NB4 (cell line): ENCODE measurements at places on chromosomes 6 and 20.

DNA sequence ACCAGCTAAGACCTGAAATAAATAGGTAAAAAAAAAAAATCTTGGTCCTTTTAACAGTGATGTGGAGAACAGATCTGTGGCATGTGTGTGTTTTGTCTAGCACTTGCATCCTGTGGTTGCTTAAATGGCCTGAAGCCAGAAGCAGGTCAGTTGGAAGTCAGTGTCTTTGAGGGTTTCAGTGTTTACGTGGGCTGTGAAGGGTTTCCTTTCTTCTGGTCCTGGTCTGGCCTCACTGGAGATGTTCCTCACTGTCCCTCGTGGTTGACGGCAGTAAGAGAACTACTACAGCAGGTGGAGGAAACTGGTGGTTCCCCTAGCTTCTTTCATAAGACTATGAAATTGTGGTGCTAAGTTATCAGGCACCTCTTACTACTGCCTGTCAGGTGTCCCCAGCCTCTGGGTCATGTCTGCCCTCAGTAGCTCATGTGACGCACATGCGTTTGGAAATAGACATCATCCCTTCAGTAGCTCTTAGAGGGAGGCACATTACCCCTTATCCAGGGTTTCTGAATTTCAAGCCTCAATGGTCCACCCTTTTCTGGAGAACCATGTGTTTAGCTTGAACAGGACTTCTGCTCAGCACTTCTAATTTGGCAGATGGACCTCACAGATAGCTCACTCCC is 59.4 kb upstream of the SCP2D1 start:
- no peak for DNase-seq

DNA sequence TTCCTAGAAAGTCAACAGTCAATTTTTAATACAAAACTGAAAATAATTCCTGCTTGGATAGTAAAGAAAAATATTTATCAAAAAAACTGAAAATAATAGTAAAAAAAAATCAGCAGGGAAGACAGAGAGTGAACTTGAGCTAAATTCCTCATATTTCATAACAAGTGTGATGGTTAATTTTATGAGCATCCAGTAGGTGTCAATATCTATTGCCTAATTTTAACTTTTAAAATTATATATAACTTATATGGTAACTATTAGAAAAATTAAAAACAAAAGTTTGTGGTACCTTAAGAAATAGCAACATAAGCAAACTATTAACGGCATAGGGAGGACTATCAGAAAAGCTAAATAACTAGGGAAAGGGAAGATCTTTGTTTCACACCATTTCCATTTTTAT is 2.1 kb downstream of the EPM2A start:
- no peak for DNase-seq

DNA sequence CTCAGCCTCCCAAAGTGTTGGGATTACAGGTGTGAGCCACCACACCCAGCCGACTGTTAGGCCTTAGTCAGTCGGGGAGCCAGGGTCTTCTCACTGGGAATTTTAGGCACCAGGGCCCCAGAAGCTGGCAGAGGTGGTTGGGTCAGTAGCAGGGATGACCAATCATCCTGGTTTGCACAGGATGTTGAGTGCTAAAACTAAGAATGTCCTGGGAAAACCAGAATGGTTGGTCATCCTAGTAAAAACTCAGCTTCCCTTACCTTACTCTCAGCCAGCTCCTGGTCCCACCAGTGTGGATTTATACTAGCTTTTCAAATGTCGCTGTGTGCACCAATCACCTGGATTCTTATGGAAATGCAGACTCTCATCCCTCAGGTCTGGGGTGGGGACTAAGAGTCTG is 31.8 kb downstream of the KCNG1 start:
- no peak for DNase-seq

DNA sequence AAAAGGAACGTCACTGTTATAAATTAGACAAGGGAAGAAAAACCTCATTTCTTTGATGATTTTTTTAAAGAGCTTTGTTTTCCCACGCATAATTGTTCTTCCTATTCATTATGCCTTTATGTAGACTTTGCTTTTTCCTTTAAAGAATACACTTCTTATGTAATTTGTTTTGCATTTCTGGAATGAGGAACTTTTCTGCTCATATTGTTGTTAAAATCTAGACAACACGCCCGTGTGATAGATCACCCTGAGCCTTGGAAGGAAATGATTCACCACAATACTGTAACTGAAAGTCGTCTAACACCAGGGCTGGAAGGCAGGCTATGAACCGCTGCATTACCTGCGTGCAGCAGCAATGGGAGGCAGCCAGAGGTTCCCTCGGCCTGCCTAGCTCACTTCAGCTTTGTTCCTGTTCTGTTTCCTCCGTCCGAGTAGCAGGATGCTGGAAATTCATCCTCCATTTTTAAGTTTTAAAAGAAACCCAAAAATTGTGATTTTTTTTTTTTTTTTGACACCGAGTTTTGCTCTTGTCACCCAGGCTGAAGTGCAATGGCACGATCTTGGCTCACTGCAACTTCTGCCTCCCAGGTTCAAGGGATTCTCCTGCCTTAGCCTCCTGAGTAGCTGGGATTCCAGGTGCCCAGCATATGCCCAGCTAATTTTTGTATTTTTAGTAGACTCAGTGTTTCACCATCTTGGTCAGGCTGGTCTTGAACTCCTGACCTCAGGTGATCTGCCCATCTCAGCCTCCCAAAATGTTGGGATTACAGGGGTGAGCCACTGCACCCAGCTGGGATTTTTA is 49.6 kb upstream of the ZNF217 start:
- peak; percentile 97 for DNase-seq

DNA sequence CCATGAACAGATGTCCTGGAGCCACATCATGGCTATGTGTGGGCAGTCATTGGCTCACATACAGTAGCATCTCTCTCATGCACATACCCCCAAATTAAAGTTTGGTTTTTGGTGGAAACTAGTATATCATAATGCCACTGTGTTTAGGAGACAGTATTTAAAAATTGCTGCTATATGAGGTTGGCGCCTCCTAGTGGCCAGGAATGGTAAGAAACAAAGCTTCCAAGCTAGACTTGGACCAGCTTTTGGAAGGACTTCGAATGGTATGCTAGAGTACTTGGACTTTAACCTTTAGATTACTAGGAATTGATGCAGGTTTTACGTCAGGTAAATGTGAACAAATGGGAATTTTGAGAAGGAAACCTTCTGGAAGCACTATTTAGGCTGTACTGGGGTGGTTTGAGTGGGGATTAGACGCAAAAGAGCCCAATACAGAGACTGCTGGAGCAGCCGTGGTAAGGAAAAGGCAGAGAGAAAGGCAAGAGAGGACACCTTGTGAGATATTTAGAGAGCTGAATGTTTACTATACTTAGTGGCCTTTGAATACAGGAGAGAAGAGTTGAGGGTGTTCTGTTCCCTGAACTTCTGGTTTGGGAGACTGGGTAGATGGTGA is 23.8 kb downstream of the PRSS35 start:
- peak; percentile 75 for DNase-seq

- no peak for DNase-seq
Observed at GRCh38 chr6:164379795-164380194, 929.6 kb downstream of the C6orf118 start.

DNA sequence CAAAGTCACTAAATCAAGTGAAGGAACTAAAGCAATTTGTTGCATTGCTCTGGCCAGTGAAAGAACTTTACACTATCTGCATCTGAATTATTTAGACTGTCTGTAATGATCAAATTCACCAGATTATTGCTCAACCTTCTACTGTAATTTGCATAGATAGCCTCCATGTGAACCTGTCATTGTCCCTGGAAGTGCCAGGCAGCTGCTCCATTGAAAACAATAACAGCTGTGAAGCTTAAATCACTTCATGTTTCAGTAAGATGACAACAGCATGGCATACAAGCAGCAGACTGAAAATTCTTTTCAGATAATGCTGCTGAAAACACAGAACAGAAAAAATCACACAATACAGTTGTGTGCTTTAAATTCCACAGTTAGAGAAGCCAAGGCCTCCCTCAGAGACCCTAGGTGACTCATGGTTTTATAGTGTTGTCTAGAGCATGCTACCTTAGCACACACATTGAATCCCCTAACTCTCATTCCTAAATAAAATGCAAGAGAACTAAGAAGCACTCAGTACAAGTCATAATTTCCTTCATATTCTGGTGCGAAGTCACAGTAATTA is 248.9 kb downstream of the TPBG start:
- DNase-seq, result no peak

GRCh38 chr6:2614155-2614554 is 136.6 kb downstream of the MYLK4 start:
- no peak for DNase-seq

DNA sequence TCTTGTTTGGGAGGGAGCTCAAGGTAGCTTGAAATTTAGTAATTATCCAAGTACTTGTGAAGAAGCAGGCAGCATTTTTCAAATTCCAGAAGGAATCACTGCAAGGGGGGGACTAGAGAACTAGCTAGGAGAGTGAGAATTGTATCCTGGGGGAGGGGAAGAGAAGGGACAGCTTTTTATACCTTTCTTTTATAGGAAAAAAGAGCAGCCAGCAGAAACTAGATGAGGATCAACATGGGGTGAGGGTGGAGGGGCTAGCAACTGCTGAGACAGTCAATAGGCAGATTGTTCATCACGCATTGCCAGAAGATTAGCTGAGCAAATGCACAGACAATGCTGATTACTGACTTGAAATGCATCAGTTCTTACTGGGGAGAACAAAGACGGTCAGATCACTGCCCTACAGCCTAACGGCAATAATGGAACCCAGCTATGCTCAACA is 514.3 kb upstream of the CITED2 start:
- no peak for DNase-seq

DNA sequence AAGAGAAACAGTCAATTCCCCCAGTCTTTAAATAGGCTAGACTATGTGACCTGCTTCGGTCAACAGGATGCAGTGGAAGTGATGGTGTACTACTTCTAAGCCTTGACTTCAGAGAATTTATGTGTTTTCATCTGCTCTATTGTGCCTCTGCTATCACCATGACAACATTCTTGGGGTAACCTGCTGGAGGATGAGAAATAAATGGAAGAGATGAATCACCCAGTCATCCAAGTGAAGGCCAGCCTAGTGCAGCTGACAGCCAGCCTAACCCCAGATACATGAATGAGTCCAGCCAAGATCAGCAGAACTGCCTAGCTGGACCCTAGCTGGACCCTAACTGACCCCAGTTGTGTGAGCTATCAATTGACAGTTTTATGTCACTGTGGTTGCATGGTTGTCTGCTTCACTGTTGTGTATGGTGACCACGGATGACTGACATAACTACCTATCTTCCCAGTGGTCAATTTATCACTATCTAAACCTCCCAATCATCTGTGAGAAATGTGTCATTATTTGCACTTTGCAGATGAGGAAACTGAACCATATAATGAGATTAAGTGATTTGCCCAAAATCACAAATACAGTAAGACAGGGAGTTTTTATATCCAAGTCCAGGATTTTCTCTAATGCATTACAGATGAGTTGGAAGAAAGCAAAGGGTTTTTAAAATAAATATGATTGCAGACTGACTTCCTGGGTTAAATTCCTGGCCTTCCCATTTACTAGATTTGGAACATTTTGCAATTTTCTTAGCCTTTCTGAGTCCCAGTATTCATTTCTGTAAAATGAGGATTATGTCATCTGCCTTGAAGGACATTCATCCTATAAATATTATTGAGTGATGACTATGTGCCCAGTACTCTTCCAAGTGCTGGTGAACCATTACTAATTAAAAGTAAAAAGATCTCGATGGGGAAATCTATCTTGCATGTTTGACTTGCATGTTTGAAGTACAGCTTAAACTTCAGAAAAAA is 136.4 kb upstream of the PLCB4 start:
- DNase-seq, result no peak

GRCh38 chr20:63024573-63025392 is 18.0 kb upstream of the BHLHE23 start:
- DNase-seq, result no peak

DNA sequence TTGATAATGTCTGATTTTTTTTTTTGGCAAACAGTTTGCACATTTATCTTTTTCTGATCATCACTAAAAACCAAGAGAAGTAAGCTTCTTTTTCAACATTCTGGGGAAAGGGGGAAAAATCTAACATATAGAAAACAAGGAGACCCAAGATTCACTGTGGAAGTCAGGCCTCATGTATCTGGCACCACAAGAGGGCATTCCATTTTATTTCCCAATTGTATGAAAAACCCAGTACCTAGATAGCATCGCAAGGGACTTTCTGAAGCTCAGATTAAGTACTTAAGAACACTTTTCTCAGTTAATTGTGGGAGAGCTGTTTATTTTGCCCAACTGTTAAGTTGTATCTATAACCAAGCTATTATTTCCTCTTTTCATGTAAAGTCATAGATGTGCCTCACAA is 152.9 kb downstream of the KLHL32 start:
- no peak for DNase-seq

DNA sequence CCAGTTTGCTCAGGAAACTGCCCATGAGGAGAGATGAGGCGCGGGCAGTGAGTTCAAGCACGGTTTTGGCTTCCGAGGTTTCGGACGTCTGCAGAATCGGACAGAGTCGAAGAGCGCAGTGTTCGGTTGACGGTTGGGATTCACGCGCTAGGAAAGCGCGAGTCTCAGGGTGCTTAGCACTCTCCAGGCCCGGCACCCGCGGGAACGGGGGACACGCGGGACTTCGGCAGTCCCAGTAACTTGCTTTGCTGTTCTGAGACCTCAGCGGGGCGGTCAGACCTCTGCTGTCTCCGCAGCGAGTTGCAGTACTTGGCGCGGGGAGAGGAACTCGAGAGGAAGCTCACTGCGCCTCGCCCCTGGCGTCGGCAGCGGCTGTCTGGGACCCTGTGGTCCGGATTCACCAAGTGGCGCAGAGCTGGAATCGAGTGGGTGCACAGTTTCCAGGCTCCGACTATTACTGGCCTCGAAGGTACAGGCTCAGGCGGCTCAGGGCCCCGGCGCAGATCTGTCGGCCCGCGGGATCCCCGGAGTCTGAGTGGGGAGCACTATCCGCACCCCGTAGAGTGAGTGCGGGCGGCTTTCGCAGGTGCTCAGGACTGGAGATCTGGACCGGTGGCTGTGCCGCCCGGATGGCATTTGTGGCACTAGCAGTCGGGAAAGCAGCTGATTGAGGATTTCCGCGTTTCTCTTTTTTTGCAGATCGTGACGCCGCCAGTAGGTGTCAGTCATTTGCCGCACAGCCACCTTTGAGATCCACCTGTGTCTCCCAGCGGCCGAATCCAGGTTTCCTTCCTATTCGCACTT is at the start of gene POM121L2:
Gene POM121L2, minus strand, starts transcription at position 128 of the 804 bp plus-strand sequence. Its CDS starts 103 bp downstream, at position 25.
- DNase-seq, result peak; percentile 84

GRCh38 chr20:19765913-19766312 is 7.9 kb downstream of the RIN2 start:
- DNase-seq, result no peak

- DNase-seq, result no peak
Observed at GRCh38 chr6:136127873-136128272, 122.2 kb downstream of the MTFR2 start.

- DNase-seq, result no peak
Observed at GRCh38 chr6:49576618-49577017, 26.1 kb downstream of the C6orf141 start.

GRCh38 chr20:63094767-63095499 is 88.2 kb upstream of the BHLHE23 start:
- DNase-seq, result no peak
